NCI-H1092 treated with DMSO at 0.1 percent for 48 hours (cell line): ENCODE measurements at places on chromosomes 6 and 20.

DNA sequence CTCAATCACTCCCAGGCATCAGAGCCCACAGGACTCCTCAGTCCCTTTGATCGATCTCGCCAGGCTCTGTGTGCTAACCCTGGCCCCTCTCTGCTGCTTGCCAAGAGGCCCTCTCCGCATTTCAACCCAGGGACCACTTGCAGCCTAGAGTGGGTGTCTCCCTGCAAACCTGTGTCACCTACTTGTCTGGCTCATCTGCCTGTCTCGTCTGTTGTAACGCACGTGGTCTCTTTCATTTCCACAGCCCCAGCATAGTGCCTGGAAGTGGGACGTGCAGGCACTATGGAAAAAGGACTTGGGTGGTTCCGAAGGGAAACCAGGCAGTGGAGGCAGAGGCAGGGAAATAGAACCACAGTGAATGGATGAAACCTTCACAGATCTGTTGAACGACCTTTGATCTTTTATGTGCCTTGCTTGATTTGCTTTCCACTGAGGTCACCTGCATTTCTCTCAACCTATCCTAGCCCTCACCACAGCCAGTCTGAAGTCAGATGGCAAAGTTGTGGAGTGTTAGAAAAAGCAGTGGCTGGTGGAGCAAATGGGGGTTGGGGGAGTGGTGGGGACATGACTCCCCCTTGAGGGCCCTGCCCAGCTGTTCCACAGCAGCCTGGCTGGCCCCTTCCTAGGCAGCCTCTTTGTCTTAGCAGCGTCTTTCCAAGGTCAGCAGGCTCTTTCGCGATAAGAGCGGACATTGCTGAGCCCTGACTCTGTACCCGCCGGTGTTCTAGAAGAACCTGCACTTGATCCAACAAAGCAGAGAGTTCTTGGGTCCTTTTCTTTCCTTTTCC is 55.8 kb upstream of the TAGAP start:
- no peak for DNase-seq

GRCh38 chr6:108966855-108967755 is 118.9 kb downstream of the ARMC2 start:
- no peak for DNase-seq

DNA sequence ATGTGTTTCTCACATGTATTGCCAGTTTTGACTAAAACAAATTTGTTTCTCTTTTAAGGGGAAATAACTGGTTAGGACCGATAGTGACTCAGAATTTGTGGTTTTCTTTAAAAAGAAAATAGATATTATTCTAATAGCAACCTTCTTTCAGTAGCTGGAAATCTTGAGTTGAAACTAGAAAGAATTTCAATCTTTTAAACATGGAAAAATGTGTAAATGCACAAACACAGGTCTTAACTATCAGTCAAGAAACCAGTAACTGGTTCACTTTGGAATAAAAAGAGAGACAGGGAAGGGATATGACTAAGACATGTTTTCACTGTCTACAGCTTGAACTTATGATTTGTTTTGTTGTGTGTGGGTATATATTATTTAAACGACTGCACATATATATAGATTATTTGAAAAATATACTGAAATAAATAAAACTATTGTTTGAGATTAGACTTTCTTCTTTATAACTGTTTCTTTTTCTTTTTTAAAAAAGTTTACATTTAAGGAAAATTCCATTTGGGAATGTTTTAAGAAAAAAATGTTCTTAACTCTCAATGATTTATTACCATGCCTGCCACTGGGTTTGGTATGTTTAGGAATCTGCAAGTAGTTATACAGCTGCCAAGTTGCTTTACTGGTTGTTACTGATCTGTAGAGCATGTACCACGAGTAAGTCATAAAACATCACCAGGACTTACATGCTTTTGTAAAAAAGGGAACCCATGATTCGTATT is 753.3 kb upstream of the MARCKS start:
- no peak for DNase-seq

DNA sequence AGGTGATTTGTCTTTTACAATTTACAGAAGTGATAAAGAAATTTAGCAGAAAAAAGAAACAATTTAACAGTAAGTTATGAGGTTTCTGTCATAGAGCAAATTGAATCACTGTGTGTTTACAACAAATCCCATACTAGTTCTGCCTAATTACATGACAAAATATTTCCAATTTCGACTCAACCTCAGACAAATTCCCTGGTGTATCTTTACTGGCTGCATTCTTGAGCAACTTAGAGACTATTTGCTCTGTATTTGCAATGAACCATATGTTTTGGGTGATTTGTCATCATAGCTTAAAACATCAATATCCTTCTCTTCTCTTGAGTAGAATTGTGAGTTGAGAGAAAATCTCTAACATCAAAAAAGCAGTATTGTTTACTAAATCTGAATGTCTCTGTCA is 128.7 kb downstream of the SIM1 start:
- DNase-seq, result no peak

- no peak for DNase-seq
Observed at GRCh38 chr6:89986650-89987074, 92.4 kb downstream of the GJA10 start.
